Glutamatergic neuron (in vitro differentiated cells): ENCODE measurements at places on chromosomes 4 and X.
A peak's percentile ranks its signal among the peaks of the same experiment; 100 is the strongest.

DNA sequence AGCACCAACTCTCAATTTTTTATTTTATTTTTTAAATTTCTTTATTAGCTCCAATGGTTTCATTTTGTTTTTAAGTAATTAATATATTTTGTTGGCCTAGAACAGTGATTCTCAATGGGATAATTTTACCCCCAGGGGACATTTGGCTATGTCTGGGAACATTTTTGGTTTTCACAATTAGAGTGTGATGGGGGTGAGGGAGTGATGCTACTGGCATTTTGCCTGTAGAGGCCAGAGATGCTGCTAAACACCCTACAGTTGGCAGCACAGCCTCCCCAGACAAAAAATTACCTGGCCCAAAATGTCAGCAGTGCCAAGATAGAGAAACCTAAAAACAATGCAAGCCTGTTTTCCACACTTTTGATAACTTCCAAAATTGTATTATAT, 64.6 kb downstream of the HHIP start:
- DNase-seq, result no peak

DNA sequence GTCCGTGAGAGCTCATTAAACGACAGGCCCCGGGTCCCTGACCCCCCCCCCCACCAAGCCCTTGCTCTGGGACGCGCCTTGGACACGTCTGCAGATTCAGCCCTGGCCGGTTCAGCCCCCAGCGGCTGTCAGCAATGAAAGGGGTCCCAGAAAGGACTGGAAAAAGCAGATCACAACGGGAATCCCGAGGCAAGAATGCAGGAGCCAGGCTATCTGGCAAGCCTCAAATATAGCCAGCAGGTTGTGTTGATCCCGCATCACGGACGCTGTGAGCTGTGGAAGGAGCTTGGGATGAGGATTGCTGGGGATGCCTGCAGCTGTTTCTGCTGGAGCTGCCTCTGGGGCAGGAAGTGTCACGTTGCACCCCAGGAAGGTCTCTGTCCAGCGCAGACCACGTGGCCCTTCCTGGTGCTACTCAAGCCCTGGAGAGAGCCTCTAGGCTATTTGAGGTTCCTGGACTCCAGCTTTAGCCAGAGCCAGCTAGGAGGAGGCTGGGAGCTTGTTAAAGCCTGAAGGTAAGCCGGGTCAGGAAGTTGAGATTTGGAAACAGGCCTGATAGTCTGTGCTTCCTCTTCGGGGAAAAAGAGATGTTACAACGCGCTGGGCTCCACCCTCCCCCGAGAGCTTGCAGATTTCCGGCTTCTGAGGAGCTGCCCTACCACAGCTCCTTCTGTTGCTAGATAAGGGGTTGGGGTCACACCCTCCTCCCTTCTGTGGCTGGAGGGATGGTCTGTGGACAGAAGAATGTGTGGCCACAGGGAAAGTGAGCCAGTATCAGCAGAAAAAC, 19.3 kb upstream of the CSF2RA start:
- peak; percentile 38 for DNase-seq

DNA sequence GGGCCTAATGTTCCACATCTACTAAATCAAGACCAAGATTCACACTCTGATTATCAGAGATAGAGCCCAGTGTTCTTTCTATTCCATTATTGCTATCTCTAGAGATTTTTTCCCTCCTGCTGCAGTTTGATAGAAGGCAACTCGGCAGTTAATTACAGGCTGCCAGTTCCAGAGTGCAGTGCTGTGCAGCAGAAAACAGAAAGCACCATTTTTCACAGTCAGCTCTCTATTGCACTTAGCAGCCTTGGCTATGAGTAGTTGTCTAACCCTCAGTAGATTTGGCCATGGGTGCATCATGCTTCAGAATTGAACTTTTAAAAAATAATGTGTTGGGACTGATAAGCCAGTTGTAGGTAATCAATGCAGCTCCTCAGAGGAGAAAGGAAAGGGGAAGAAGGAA, 295.3 kb downstream of the MID1IP1 start:
- DNase-seq, result no peak

DNA sequence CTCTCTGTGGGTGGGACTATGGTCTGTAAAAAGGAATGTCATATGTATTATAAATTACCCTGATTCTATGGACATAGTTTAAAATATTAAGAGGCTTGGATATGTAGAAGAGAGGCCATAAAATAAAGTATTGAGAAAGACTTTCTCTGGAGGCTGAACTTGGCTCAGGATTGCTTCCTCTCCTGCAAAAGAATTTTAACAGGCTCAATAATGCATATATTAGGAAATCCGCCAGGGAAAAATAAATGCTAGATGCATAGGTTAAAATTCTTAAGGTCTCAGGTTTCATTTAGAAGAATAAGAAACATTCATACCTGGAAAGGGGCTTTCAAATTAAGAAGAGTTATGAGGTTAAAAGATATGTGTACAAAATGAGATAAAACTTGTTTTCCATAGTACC, 424.3 kb downstream of the ARAP2 start:
- no peak for DNase-seq

DNA sequence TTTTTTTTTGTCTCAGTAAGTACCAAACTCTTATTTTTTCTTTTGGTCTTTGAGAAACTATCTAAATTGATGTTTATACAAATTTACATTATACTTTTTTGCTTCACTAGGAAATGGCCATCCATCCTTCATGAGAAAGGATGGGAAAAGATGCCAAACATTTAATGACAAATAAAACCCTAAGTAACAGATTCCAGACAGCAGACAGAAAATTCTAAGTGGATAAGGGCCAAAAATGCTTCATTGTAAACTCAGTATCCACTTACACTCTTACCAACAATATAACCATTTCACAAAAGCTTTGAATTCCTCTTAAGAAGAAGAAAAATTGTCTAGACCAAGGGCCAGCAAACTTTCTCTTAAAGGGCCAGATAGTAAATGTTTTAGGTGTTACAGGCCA, 3.5 kb downstream of the GUCY1B1 start:
- DNase-seq, result no peak

- no peak for DNase-seq
Observed at GRCh38 chr4:16259241-16259888, 33.1 kb upstream of the TAPT1 start.
